ENCODE measurements at places on chromosomes 1 and 21.

DNA sequence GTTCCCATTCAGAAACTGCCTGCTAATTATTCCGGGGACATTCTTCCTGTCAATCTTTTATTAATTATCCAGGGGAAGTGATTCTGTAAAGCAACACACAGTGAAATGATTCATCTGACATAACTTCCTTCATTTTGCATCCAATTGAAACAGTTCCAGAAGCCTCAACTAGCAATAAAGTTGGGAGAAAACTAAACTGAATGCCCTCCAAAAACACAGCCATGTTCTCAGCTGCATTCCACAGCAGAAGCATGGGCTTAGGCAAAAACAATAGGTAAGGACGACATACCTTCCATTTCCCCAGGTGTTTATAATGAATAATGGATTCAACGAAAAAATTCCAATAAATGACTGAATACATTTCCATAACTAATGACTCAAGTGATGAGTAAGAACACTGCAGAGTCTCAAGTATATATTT is 36.9 kb upstream of the TARBP1 start:
- no peak for DNase-seq

DNA sequence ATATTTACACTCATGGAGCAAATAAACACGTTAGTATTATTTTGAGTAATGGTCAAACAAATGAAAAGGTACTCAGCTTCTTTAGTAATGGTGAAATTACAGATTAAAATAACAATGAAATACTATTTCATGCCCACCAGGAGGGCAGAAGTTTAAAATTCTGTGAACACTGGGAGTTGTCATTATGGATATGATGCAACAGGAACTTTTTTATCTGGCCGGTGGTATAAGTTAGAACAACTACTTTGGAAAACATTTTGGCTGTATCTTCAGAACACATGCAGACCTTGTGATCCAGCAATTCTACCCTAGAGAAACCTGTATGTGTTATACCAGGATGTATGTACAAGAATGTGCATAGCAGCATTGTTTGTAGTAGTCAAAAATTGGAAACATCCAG is 23.2 kb upstream of the PPP1R8 start:
- no peak for DNase-seq

DNA sequence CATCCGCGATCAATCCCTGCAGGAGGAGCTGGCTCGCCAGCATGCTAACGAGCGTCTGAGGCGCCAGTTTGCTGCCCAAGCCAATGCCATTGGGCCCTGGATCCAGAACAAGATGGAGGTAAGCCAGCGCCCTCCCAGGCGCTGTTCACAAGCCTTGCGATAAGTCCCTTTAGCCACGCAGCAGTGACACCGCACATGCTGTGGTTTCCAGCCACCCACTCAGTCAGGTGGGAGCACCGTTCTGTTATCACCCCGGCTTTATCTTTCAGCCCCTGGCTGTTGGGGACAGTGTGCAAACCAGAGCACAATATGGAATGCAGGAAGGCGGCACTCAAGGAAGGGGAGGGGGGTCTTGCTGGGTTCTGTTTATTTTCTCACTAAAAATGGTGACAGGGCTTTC is 41.1 kb upstream of the MTR start:
- no peak for DNase-seq

- no peak for DNase-seq
Observed at GRCh38 chr1:59083946-59084865, 212.7 kb upstream of the FGGY start.

GRCh38 chr1:118390955-118391354 is 205.9 kb upstream of the SPAG17 start:
- DNase-seq = no peak

DNA sequence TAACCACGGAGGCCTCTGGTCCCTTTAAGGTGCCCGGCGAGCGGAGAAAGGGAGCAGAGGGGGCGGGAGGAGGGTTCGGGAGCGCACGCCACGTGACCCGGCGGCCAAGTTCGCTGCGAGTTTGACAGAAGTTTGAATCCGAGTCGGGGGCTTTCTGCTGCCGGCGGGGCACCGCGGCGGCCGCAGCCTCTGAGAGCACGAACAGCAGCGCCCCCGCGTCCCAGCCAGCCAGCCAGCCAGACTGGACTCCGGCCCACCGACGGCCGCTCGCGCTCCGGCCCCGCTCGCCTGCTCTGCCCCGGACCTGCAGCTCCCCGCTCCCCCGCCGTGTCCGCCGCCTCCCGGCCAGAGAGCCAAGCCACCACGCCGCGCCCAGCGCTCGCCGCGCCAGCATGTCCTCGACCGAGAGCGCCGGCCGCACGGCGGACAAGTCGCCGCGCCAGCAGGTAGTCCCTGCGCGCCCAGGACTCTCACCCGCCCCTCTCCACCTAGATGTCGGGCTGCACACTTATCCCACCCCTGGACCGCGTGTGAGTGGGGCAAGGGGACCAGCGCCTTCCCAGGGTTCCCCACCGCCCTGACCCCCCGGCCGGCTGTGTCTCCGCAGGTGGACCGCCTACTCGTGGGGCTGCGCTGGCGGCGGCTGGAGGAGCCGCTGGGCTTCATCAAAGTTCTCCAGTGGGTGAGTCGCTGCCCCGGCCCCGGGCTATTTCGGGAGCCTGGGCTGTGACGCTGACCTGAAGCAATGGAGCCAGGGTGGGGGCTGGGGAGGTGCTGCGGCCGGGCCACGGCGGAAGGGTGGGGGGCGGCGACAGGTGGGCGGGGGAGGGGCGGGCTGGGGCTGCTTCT is at the start of gene SYPL2:
Gene SYPL2, plus strand, starts transcription at position 95 of the 849 bp plus-strand sequence. Its CDS starts 298 bp downstream, at position 393.
- peak; percentile 83 for DNase-seq

GRCh38 chr1:56578963-56579875 is at the start of gene PLPP3:
PLPP3 (minus strand) TSS chr1:56579563; CDS start chr1:56579016, 547 bp downstream.
- DNase-seq = peak; percentile 81

DNA sequence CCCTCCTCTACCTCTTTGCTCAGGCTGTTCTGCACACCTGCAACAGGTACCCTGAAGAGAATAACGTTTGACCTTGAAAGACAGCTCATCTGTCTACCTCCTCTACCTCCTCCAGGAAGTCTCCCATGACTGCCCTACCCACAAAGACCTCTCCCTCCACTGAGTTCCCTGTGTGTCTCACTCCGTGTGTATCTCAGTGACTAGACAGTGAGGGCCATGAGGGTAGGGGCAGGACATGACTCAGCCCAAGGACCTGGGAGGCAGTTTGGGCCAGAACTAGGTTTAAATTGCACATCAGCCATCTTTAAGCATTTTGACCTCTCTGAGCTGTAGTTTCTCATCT is 32.0 kb upstream of the LRP8 start:
- no peak for DNase-seq

DNA sequence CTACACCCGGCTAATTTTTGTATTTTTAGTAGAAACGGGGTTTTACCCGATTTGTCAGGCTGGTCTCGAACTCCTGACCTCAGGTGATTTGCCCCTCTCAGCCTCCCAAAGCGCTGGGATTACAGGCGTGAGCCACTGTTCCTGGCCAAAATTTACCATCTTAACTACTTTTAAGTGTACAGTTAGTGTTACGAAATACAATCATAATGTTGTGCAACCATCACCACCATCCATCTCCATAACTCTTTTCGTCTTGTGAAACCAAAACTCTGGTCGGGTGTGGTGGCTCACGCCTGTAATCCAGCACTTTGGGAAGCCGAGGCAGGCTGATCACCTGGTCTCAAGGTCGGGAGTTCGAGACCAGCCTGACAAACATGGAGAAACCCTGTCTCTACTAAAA is 14.1 kb upstream of the ZBTB40 start:
- DNase-seq = no peak

GRCh38 chr21:39527664-39528381 is 76.1 kb downstream of the SH3BGR start:
- DNase-seq = no peak

GRCh38 chr1:162626761-162627160 is 5.5 kb upstream of the DDR2 start:
- DNase-seq = no peak

DNA sequence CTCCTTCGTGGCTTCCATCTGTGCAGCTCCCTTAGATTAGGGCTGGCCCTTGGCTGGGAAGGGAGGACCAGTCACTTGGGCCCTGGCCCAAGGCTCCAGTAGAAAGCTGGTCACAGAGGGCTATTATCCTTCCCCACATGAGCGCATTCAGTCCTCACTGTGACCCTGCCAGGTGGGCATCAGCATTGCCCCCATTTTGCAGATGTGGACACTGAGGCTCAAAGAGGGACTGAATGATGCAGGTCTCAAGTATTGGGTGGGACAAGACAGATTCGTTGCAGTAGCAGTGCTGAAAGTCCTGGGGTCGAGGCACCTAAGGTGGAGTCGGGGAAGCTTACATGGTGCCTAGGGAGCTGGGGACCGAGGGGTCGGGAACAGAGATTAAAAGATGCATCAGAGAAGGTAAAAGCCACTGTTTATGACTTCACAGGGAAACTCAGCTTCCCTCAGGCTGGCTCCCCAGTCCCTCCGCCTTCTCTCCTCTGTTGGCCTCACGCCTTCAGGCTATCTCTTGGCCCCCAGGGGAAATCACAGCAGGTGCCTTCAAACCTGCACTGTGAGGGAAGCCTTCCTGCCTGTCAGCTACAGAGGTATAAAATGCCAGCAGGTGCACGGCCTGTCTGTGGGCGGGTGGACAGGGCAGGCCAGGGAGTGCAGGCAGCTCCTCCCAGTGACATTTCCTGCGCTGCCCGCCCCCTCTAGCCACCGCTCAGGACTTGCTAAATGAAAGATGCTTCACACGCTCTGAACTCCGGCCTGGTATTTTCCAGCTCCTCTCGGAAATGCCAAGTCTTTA is 178.4 kb downstream of the GRIK3 start:
- DNase-seq = no peak

- DNase-seq = no peak
Observed at GRCh38 chr1:11898831-11899467, 27.3 kb downstream of the KIAA2013 start.

DNA sequence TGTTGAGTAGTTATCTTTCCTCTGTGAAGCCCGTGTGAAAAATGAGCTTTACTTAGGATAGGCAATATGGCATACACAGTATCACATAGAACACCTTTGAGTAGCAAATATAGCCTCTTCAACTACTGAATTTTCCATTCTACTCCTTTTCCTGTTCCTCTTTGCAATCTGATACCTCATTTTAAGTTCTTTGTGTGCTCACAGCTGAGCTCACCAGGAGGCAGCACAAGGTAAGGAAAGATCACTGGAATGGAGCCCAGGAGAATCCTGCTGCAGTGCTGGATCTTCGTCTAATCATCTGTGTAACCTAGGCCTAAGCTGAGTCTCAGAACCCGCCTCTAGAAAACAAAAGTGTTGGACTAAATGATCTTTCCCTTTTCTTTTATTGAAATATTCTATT is 171.0 kb downstream of the LRRC40 start:
- DNase-seq = no peak

- no peak for DNase-seq
Observed at GRCh38 chr1:101360506-101360905, 123.7 kb downstream of the S1PR1 start.

- DNase-seq = no peak
Observed at GRCh38 chr1:237590386-237590785, 300.3 kb downstream of the ZP4 start.

GRCh38 chr1:183699616-183700160 is 46.6 kb upstream of the APOBEC4 start:
- DNase-seq = no peak

DNA sequence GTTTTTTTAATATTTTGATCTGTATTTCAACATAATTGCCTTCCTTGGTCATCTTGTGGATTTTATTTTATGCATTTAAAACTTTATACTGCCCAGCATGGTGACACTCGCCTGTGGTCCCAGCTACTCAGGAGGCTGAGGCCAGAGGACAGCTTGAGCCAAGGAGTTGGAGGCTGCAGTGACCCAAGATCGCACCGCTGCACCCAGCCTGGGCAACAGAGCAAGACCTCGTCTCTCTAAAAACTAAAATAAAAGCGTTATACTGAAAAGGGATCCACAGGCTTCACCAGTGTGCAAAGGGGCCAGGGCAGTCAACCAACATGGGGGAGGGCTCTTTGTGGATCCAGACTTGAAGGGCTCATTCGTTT is 1.4 kb downstream of the NID1 start:
- DNase-seq = no peak
